MG63 (cell line): ENCODE measurements at places on chromosomes 1 and 21.

GRCh38 chr21:35333831-35334618 is 284.9 kb upstream of the RUNX1 start:
- no peak for DNase-seq

- no peak for DNase-seq
These were observed 302.7 kb upstream of the SGIP1 start for GRCh38 chr1:66231217-66231616.

- DNase-seq = no peak
These were observed 88.6 kb downstream of the DDAH1 start for GRCh38 chr1:85376356-85376755.

DNA sequence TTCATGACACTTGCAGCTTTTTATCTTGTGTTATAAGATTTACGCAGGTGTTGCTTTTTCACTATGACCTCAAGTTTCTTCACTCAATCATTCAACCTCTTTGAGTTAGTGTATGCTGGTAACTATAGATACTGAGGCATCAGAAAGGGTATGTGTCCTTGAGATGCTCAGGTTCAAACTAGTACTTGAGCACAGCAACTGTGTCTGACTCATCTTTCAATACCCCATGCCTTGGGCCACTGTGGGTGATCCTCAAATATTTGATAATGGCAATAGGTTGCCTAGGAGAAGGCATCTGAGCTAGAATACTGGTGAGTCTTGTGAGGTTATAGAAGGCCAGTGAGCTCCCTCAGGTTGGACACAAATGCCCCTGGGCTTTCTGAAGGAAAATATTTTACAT is 88.1 kb upstream of the SPATA6 start:
- DNase-seq = no peak

GRCh38 chr1:14923727-14924452 is 229.7 kb upstream of the TMEM51 start:
- peak; percentile 78 for DNase-seq

GRCh38 chr1:9651565-9652378 is at the start of gene PIK3CD:
Gene PIK3CD (plus strand): TSS chr1:9651731. CDS start chr1:9710456, 58,725 bp downstream.
- DNase-seq = peak; percentile 55

- DNase-seq = no peak
These were observed 785.1 kb upstream of the ADGRL4 start for GRCh38 chr1:79791488-79792218.

- DNase-seq = no peak
These were observed 5.4 kb downstream of the MARCKSL1 start for GRCh38 chr1:32330558-32331151.

- no peak for DNase-seq
These were observed 64.2 kb downstream of the VPS13D start for GRCh38 chr1:12294076-12294475.

DNA sequence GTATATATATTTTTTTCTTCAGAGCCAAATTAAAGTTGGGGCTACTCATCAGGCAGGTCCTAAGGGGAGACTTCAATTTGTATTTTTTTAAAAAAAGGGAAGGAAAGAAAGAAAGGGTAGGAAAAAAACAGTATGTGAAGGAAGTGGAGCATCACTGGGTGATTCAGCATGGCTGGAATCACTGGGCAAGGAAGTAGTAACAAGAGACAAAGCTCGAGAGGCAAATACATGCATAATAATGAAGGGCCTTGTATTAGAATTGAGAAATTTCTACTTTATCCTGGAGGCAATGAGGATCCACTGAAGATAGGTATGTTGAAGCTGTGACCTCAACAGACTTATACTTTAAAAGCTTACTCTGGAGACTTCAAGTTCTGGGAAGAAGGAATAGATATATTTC is 184.4 kb downstream of the COQ8A start:
- DNase-seq = no peak

DNA sequence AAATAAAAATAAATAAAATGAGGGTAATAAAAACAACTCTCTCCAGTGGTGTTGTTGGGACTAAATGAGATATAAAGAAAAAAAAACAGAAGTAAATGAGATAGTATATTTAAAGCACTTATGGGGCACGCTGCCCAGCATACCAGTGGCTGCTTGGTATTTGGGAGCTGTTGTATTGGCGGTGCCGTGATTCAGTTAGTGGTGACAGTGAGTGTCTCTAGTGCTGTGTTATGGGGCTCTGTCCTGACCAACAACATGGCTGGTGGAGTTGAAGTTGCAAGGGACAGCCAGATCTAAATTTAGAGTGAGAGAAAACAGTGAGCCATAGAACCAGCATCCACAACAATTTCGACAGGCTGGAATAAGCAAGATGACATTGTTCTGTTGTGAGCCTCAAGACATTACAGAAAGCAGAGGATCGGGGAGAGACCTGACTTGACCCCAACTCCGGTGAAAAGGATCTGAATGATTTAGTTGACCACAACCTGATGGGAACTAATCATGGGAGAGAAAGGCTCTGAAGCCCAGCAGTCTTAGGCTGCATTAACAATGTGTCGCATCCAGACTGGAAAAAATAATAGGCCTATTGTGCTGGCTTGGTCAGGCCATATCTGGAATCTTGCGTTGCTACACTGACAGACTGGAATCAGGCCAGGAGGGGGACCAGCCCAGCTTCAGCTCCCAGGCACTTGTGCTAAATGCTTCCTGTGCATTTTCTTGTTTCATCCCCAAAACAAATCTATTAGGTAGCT is 2.4 kb upstream of the MFSD2A start:
- no peak for DNase-seq

DNA sequence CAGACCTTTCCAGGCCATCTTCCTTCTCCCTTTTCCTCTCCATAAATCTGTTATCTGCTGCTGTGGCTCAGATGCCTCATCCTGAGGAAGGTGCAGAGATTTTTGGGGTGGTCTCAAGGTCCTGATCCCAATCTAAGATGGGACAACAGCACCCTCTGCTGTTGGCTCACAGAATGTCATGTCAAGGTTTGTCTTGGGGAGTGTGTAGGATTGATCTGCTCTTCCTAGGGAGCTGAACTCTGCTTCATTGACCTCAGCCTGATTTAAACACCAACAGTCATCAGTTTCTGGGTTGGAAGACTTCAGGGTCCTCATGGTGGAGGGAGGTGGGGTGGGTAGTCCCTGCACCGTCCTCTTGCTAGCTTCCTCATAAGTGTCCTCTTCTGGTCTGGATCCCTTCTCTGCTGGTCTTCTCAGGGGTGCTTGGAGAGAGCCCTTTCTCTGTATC is 62.8 kb upstream of the LAX1 start:
- DNase-seq = no peak

DNA sequence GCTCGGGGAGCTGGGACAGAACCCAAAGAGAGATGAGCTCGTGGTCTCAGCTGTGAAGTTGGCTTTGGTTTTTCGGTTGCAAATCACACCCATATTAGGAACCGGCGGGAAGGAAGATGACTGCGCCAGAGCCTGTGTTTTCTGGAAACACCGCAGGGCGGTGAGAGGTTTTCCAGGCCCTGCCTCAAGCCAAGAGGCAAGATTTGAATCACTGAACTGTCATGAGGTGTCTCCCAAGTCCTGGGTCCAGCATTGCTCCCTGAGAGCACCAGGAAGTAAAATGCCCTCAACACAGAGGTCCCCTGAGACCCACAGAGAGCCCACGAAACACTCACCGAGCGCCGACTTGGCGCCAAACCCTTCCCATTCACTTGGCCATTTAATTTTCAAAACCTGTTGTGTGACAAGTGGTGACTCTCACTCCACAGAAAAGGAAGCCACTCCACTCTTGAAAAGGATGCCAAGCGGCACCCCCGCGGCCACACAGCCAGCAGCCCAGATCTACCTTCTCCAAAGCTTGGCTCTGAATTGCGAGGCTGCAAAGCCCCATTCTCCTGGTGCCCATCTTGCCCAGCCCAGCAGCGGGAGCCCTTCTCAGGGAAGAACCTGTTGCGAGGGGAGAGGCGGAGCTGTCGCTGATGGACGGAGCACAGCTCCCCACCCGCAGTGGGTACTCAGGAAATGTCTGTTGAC is 99.0 kb upstream of the RUNX3 start:
- DNase-seq = no peak

DNA sequence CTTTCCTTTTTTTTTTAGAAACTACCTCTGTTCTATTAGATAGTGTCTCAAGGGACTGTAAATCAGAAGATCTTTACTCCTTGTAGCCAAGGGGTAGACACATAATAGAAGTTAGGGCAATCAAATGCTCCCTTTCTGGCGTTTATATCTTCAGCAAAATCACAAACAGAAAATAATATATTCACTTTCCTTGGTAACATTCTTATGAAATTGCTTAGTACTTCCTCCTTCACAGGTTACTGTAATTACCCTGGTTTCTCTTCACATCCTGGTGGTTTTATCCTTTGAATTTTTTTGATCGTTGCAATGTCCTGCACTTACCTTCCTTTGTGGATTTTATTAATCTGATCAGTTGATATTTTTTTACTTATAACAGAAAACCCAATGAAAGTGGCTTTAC is 1064.9 kb downstream of the NCAM2 start:
- no peak for DNase-seq

GRCh38 chr1:111802110-111802509 is 46.4 kb downstream of the DDX20 start:
- no peak for DNase-seq
